Mammary epithelial cell (primary cell): ENCODE measurements at places on chromosomes 4 and X.
A peak's percentile ranks its signal among the peaks of the same experiment; 100 is the strongest.

DNA sequence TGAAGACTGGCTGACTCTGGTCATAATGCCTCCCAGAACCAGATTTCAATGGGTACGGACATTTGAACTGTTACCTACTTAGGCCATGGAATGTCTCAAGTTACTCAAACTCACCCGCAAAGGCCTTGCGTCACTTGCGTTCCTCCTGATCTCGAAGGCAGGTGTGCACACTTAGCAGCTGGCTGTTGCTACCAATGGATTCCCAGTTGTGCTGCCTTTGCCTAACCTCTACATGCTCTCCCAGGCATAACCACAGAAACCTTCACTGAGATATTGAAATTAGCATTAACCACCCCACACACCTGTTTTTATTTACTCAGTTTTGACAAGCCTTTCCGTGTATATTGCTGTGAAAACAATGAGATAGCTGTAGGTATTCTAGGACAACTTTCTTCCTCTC lies 2.8 kb downstream of the ERVMER34-1 start:
- no peak for DNase-seq

GRCh38 chr4:156378033-156378665 lies 424.5 kb upstream of the CTSO start:
- peak; percentile 53 for DNase-seq

DNA sequence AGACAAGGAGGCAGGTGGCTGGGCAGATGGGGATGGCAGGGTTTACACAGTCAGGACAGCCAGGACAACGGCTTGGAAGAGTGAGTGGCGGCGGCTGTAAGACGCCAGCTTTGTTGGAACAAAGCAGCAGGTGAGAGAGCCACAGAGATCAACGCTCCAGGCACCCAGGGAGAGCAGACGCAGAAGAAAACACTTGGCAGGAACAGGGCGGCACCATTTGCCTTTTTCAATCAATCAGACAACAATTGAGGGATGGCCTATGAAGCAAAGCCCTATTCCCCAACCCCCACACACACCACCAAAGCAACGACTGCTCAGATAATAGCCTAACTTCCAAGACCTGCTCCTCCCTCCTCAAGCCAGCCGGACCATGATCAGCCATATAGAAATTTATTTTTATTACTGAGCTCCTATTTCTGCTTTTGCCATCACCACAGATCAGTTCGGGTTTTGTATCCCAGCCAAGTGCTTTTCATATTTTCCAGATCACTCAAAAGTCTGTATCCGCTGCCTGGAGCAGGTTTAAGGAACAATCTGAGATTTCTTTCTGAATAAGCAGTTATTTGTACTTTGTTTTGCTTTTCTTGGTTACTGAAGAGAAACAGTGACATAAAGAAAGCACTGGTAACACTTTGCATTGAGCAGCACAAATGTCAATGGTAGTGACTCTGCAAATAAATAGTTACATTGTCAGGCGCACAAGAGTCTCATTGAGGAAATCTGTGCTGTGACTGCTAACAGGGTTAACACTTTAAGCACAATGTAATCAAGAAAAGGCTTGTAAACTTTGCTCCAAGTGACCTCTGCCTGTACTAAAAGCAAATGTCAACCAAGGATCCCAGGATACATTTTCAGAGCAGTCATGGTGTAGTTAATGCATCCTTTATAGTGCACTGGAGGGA lies 81.8 kb upstream of the RBPJ start:
- DNase-seq: no peak

GRCh38 chr4:88870428-88870827 lies 172.8 kb upstream of the NAP1L5 start:
- no peak for DNase-seq

- no peak for DNase-seq
These were observed 144.0 kb upstream of the ZXDB start for GRCh38 chrX:57447856-57448255.

DNA sequence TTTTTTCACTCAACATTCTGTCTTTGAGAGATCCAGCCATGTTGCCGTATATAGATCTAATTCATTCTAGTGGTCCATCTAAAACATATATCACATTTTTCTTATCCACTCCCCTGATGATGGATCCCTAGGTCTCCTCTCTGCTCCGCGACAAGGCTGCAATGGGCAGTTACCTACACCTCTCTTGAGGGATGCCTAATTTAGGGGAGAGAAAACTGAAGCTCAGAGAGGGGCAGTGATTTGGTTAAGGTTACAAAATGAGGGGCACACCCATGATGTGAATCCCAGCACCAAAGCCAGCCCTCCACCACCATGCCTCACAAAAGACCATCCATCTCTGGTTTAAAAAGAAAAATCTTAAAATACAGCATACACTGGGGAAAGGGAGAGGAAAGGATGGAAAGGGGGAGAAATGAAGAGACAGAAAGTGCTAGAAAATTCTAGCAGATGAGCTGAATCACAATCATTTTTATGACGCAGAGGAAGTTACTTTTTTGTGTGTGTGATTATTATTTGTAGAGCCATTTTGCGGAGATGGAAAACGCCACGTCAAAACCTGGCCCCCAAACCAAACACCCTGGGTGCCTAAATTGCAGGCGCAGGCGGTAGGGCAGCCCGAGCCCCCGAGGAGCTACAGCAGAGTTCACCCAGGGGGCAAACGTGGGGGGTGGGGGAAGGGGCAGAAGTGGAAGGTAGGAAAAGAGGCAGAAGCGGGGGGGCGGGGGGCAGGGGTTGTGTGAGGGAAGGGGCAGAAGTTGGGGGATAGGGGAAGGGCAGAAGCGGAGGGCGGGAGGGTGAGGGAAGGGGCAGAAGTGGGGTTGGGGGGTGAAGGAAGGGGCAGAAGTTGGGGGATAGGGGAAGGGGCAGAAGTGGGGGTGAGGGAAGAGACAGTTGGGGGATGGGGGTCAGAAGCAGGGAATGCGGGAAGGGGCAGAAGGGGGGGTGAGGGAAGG lies 1.3 kb upstream of the TSPYL2 start:
- DNase-seq: no peak

DNA sequence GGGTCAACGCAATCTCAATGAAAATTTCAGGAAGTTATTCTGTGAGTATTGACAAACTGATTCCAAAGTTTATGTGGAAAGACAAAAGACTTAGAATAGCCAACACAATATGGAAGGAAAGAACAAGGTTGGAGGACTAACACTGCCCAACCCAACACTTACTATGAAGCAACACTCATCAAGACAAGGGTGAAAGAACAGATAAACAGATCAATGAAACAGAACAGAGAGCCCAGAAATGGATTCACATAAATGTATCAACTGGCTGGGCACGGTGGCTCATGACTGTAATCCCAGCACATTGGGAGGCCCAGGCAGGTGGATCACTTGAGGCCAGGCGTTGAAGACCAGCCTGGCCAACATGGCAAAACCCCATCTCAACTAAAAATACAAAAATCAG lies 41.2 kb downstream of the FRYL start:
- DNase-seq: no peak

DNA sequence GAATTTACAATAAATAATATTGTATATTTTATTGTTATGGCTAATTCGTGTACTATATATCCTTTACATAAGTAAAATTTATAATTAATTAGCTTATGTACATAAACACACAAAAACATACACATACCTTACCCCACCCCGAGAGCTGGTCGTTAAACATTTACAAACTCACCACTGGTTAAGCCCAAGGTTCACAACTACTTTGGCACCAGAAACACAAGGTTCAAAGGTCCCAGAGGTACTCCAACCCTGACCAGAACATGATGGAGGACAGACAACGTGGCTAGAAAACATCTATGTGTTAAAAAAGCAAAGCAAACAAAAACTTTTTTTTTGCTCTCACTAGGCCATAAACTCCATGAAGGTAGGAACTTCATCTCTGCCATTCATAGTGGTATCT lies 37.7 kb downstream of the SLC25A5 start:
- no peak for DNase-seq

DNA sequence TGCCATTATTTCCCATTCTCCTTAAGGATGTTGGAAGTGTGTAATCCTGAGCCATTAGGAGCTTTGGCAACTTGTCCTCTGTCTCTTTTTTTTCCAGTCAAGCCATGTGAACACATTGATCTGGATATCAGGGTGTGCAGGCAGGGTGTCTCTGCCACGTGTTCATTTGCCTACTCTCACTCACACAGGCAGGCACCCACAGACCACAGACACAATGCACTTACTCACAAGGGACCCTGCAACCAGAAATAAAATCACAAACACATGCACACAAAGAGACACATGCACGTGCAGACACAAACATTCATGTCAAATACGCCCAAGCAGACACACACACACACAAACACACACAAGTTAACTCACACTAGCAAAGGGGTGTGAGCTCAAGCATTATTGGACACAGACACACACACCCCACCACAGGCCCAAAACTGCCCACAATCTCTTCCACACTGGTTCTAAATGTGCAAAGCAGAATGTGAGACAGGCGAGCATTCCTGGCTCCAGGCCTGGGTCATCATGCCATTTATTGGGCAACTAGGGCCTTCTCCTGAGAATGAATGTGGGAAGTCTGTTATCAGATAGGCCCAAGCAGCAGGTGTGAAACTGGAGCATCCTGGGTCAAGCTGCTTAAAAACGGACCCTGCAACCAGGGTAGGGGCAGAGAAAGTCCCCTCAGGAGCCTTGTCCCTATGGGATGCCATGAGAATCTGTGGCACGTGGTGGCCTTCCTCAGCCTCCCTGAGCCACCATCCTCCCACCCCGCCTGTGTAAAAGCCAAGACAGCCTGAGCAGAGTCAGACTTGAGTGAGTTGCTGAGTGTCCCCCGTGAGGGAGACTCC lies 63.4 kb downstream of the NBDY start:
- no peak for DNase-seq

DNA sequence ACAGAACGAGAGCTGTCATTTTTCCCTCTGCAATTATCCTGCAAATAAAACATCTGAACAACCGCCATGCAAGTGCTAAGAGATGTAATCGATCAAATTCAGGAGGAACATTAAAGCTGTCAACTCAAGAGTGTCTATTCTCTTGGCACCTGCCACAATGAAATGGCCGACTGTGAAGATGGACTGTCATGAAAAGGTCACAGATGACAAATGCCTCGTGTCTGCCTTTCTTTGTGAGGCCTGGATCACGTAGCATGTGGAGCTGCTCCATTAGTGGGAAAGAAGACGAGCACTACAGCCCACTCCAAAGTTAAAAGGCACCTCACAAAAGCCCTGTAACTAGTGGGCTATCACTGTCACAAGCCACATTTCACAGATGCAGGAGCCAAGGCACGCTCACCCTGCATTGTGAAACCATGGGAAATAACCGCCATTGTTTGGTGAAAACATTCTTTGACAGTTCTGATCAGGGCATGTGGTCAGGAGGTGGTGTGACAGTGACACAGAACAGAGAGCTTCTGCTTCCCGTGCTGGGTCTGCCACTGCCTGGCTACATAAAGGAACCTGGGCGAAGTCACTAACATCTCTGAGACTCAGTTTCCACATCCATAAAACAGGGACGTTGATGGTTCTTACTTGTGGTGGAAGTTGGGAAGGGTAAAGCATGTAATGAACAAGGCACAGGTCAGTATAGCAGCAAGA lies 98.9 kb downstream of the EVC2 start:
- no peak for DNase-seq

GRCh38 chr4:157012296-157012695 lies 40.7 kb upstream of the PDGFC start:
- DNase-seq: no peak

DNA sequence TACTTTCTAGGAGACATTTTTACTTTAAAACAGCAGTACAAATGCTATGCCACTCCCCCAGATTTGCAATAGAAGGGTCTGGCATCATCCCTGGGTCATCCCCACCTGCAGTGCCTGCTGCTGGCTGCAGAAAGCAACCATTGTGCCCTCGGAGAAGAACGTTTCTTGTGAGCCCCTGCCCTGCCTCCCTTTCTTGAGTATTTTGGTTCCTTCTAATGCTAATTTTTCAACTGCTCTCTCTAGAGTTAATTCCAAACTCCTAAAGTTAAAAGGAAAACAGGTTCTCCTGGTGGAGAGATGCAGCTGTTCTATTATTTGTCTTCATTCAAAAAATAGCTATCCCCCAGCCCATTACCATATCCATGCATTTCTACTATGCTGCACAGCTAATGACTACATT lies 107.1 kb downstream of the IDS start:
- DNase-seq: no peak

- peak; percentile 95 for DNase-seq
These were observed 61.6 kb upstream of the NOCT start for GRCh38 chr4:138953961-138954371.

GRCh38 chrX:145843146-145843904 lies 25.7 kb downstream of the SLITRK2 start:
- no peak for DNase-seq

- no peak for DNase-seq
These were observed 217.6 kb downstream of the SNCA start for GRCh38 chr4:89619206-89619962.

GRCh38 chrX:134735015-134735414 lies 76.7 kb upstream of the PLAC1 start:
- DNase-seq: no peak

GRCh38 chr4:42655921-42656678 lies 805 bp downstream of the ATP8A1 start:
- no peak for DNase-seq

- DNase-seq: no peak
These were observed 7.9 kb downstream of the RHOH start for GRCh38 chr4:40204507-40205258.

- peak; percentile 3 for DNase-seq
These were observed 58.6 kb upstream of the PAGE1 start for GRCh38 chrX:49754233-49754857.

DNA sequence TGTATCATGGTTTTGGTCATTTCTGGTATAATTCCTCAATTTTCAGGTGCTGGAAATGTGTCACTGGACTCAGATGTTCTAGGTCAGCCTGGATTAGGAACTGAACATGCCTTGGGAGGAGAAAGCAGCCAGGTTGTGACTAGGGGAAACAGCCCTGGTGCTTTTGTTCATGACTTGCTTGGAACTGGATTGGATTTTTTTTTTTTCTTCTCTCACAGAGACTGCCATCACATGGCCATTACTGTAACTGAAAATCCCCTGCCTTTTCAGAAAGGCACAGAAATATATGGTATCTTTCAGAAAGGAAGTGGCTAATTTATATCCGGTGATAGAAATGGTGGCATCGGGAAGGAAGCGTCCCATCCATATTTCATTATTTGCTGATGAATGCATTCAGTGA lies 34.6 kb downstream of the SEPTIN11 start:
- DNase-seq: peak; percentile 24

- no peak for DNase-seq
These were observed 104.6 kb downstream of the FBXW7 start for GRCh38 chr4:152431291-152431690.
